ENCODE measurements at places on chromosomes 1 and 21.

GRCh38 chr1:85276978-85277639, 677 bp upstream of the BCL10 start:
- DNase-seq = no peak

DNA sequence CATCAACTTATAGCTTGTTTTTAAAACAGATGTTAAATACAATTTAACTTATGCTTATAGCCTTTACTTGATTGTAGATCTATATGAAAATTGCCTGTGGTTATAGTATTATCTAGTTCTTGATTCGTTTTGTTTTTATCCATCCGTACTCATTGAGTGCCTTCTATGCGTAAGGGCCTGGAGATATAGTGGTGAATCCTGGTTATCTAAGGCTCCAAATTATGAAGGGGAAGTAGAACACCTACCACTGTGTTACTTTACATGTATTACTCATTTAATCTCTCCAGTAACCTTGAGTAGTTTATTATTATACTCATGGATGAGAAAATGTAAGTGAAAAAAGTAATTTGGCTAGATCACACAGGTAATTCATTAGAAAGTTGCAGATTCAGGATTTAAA, 121.8 kb downstream of the OSBPL9 start:
- no peak for DNase-seq

DNA sequence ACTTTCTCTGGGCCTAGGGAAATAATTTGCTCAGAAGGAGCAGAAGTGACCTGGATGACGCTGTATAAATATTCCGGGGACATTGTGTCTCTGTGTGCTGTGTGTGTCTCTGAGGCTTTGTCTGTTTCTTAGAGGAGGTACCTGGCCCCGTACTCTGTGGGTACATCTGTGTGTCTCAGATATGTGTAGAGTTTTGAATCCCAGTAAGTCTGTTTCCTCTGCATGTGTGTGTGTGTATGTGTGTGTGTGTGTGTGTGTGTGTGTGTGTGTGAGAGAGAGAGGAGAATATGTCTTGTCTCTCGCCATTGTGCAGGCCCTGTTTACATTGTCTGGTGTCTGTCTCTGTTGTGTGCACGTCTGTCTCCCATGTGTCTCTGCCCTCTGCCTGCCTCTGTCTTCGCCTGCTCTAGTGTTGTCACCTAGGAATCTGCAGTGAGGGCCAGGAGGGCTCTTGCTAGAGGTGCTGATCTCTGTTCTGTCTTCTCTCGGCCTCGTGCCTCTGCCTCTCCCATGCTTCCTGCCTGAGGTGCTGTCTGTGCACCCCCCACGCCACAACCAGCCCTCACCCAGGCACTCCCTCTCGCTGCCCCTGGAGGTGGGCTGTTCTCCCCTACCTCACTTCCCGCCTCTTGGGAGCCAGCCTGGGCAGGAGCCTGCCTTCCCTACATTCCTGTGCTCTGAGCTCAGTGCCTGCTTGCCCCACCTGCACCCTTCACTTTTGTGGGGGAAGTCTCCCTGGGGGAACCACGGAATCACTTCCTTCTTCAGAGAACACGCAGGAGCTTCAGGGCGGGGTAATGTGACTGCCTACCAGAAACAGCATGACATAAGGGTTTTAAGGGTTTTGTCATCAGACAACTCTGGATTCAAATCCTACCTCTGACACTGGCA, 5.9 kb downstream of the MAP7D1 start:
- DNase-seq = no peak

DNA sequence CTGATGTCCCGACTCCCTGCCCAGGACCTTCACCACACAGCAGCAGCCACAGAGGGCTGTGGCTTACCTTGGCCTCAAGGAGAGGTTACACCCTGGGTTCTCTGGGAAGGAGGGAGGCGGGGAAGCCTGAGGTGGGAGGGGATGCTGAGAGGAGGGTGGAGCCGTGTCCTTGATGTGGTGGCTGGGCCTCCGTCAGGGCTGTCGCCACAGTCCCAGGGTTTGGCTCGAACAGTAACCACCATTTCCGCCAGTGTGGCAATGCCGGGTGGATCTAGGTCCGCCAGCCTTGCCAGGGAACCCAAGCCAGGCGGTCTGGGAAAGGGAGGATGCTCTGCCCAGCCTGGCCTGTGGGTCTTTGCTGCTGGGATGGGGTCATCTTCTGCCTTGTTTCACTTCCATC, 18.4 kb upstream of the CDCA8 start:
- no peak for DNase-seq

DNA sequence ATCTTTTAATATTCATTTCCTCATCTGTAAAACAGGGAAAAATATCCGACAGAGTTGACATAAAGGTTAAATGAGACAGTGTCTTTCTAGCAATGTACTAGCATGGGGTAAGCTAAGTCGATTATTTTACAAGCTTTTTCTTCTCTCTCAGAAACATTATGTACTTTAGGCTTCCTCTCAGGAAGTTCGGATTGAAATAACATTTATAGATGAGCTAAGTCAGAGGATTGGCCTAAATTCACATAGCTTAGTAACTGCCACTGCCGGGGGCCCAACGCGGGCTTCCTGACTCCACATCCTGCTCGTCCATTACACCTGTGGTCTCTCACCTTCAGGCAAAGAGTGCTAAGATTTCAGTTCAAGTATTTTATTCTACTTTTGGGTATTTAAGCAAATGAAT, 462.3 kb upstream of the NFIA start:
- no peak for DNase-seq
